ENCODE measurements at places on chromosomes 2 and 18.
A peak's percentile ranks its signal among the peaks of the same experiment; 100 is the strongest.

DNA sequence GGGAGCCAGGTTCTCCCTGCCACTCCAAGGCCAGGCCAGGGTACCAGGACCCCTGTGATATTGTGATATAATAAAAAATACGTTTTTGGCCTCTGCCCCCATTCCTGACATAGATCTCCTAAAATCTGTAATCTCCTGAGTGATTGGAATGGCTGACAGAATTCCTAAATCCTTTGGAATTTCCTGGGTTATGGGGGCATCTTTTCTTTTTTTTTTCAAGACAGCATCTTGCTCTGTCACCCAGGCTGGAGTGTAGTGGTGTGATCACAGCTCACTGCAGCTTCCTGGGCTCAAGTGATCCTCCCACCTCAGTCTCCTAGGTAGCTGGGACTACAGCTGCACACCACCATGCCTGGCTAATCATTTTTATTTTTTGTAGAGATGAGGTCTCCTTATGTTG is 26.2 kb upstream of the TUBB6 start:
- DNase-seq, result no peak

- no peak for DNase-seq
Observed at GRCh38 chr2:136128905-136129304, 11.0 kb upstream of the CXCR4 start.

DNA sequence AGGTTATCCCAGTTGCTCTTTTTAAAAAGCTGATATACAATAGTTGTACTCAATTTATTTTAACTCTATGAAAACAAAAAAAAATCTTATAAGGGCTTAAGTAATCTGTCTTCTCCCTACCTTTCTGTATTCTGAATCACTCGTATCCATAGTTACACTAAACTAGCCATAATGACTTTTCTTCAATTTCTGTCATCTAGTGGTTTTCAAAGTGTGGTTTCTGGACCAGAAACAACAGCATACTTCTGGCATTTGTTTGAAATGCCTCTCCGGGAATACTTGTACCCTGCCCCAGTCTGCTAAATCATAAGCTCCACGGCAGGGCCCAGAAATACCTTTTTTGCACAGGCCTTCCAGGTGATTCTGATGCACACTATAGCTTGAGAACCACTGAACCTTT is 253.6 kb downstream of the LRRTM4 start:
- DNase-seq, result no peak

DNA sequence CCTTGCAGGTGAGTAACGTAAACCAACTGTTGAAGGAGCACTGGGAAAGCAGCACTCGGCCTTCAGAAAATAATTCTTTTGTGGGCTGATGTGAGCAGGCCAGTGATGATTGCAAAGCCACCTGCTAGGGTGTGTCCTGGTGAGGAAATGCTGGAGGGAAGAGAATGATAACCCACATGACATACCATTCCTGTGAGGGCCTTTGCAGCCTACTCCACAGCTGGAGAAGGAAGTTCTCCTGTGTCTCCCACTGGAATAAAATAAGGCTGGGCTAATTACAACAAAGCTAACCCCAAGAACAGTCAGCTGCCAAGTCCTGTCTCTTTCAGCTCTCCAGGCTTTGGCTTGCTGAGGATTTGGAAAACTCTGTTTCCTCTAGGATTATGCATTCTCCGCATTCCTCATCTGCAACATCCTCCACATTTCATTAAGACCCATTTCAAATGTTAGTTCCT is 16.7 kb upstream of the DSG1 start:
- DNase-seq, result no peak

- peak; percentile 8 for DNase-seq
Observed at GRCh38 chr2:117058366-117058765, 756.1 kb upstream of the DDX18 start.

GRCh38 chr2:64260817-64261216 is 116.6 kb upstream of the PELI1 start:
- peak; percentile 89 for DNase-seq

GRCh38 chr18:80104364-80104779 is 4.7 kb upstream of the ADNP2 start:
- DNase-seq, result peak; percentile 41

Data from KBM-7 (cell line).